ENCODE measurements at places on chromosomes 3 and 15.

GRCh38 chr3:104564045-104564643, 802.6 kb upstream of the ALCAM start:
- DNase-seq: no peak

GRCh38 chr15:91237445-91237844, 137.4 kb downstream of the SV2B start:
- no peak for DNase-seq

DNA sequence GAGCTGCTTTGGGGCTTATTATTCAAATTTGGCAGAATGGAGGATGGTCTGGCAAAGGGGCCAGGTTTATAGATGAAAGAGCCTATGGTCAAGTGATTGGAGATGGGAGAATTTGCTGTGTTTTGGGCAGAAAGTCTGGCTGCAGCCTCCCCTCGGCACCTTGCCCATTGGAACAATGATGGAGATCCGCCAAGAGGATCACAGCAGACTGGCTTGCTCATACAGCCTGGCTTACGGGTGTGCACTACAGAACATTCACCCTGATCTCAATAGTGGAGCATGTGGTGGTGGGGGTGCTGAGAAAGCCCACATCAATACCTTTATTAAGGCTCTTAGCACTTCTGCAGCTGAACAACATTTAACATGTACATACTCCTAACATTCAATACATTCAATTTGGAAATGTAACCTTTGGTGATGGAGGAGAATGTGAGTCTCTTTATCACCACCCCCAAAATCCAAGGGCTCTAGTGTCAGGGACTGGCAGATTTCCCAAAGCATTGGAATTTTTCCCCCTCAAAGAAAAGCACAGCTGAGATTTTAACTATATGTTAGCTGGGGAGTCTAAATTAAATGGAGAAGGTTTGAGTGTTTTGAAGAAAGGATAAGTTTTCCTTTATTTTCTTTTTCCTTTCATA, 118.4 kb upstream of the TMC3 start:
- peak; percentile 71 for DNase-seq

- DNase-seq: peak; percentile 58
Measured at GRCh38 chr15:55168350-55168974, 28.3 kb downstream of the RSL24D1 start.

DNA sequence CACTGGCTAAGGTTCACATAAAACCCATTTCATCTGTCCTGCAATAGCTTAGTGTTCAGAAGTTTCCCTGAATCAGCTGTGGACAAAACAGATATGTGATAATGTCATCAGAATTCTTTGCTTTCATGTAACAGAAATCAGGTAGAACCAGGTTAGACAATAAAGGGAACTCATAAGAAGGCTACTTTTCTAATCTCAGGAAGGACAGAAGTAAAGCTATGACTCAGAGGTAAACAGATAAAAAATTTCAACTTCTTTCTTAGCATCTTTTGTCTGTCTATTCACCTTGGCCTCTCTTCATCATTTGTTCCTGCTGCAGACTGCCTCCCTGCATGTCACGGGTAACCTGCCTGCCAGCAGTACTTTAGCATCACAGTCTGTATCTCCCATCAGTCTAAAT, 643.1 kb downstream of the MECOM start:
- DNase-seq: no peak

DNA sequence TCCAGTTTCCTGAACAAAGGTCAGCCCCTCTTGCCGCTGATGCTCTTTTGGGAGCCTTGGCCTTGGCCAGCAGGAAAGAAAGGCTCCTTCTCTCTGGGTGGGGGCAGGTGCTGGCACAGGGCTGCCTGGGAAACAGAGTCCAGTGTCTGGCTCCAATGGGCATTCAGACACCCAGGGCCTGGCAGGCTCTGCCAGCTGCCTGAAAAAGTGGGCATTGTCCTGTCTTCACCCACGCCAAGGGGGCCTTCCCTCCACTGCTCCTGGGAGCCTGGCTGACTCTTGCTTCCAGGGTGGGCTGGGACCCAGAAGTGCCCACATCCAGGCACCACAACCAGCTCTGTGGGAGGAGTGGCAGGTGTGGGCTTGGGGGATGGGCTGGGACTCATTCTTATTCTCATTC, 62.7 kb downstream of the RHCG start:
- DNase-seq: no peak

DNA sequence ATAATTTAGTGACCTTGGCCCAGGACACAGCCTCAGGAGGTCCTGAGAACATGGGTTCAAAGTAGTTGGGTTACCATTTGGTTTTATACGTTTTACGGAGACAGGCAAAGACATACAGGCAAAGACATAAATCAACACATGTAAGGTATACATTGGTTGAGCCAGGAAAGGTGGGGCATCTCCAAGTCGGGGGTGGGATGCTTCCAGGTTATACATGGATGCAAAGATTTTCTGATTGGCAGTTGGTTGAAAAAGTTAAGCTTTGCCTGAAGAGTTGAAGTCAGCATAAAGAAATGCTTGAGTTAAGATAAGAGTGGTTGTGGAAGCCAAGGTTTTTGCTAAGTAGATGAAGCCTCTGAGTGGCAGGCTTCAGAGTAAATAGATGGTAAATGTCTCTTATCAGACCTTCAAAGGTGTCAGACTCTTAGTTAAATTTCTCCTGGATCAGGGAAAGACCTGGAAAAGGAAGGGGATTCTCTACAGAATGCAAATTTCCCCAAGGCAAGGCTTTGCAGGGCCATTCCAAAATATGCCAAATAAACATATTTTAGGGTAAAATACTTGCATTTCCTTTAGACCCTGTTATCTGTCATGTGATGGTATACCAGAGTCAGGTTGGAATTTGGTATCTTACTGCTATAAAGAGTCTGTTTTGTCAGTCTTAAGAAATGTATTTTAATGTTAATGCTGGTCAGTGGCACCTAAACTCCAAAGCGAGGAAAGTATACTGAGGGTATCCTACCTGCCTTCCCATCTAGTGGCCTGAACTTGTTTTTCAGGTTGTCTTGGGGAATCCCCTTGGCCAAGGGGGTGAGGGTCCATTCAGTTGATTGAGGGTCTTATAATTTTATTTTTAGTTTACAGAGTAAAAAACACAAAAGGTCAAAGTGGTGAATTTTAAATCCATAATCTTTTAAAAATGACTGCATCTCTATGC, 8.2 kb upstream of the PDHB start:
- DNase-seq: no peak

GRCh38 chr3:32354362-32354778, 37.3 kb upstream of the CMTM7 start:
- no peak for DNase-seq

DNA sequence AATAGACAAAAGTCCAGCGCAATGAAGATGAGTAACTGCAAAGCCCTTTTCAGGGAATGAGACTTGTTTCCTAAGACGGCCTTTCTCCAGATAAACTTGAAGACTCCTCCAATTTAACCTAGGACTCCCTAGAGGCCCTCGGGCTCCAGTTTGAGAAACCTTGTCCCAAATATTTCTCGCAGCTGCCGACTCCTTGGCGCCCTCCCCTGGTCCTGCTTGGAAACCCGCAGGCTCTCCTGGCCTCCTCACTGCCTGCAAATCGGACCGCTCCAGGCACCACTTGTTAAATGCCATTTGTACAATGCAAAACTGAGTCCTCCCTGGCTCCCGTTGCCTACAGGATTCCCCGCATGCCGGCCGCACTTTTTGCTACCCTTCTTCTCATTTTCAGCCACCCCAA, 36.8 kb downstream of the MUC4 start:
- DNase-seq: peak; percentile 67

DNA sequence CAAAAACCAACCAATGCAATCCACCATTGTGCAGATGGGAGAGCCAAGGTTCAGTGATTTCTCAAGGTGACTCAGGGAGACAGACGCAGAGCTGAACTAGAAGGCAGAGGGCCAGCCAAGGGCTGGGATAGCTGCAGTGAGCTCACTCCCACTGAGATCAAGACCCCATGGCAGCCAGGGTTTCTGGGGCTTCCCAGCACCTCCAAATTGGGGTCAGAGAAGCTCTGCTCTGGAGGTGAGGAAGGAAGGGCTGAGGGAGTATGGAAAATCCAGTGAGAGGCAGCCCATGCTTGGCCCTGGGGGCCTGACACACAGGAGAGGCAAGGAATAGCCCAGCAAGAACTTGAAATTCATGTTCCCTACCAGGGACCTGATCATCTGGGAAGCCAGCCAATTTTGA, 61.0 kb downstream of the ISG20 start:
- no peak for DNase-seq

- DNase-seq: no peak
Measured at GRCh38 chr15:82106679-82107078, 60.9 kb upstream of the MEX3B start.

DNA sequence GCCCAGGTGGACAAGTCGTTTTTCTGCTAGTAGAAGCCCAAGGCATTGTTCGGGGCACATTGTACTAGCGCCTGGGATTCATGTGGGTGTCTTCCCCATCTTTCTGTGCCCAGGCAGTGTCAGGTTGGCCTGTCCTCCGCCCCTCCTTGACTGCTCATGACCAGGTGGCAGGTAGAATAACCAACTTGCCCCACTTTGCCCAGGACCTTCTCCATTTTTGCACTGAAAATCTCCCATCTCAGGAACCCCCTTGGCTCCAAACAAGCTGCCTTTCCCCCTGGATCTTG, 33.9 kb downstream of the PLA2G4D start:
- DNase-seq: no peak

- DNase-seq: no peak
Measured at GRCh38 chr15:73082812-73083211, 30.5 kb downstream of the NEO1 start.

DNA sequence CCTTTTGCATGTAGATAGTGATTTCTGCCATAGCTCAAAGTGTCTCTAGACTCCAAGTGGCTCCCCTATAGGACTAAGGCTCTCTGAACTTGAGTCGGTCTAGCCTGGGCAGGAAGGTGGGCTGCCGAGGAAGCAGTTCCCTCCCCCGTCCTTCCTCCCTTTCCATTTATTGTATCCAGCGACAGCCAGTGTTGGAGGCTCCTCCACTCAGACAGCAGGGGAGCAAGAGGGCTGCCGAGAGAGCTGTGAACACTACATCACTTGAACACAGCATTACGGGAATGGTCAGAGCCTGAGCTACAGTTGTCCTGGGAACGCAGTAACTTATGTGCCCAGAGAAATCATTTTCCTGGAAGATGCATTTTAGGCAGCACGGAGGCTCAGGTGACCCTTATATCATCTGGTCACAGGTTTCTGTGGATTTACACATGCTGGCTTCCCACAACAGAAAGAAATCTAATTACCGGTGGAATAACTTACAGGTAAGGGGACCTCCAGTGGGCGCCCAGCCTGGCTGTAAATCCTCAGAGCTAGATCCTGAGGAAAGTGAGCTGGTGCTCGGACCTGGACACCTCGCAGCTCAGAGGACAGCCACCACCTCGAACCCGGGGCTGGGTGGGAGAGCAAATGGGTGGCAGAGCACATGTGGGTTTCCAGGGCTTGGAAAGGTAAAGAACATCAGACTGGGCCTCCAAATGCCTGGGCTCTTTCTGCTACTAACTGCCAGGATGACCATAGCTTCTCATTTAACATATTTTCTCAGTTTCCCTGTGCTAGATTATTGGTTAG, 197.1 kb downstream of the UACA start:
- peak; percentile 32 for DNase-seq

- DNase-seq: no peak
Measured at GRCh38 chr15:69405110-69405509, 9.0 kb upstream of the KIF23 start.

- no peak for DNase-seq
Measured at GRCh38 chr3:152321955-152322377, 53.2 kb downstream of the MBNL1 start.

GRCh38 chr15:71180986-71181853, 65.9 kb downstream of the THSD4 start:
- DNase-seq: no peak

- DNase-seq: no peak
Measured at GRCh38 chr15:96412045-96412905, 81.8 kb downstream of the NR2F2 start.

GRCh38 chr3:173891272-173892100, 493.9 kb downstream of the NLGN1 start:
- DNase-seq: no peak

GRCh38 chr15:89837830-89838178, 23.2 kb upstream of the ANPEP start:
- DNase-seq: no peak

- no peak for DNase-seq
Measured at GRCh38 chr3:188220097-188220788, 66.3 kb downstream of the LPP start.

DNA sequence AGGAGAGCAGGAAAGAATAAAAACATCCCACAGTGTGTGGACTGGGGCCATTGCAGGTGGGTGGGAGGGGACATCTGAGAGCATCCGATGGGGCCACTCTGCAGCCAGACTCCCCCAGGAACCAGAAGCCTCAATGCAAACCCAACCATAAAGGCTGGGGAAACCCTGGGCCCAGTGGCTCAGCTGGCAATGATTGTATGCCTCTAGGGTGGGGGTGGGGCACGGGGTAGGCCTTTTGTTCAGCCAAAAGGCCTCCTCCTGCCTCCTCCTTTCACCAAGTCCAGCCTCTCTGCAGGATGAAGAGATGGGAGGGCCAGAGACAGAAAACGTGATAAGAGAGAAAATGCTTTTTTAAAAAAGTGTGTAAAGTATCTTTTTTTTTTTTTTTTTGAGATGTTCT, 45.5 kb upstream of the HERC1 start:
- DNase-seq: no peak

DNA sequence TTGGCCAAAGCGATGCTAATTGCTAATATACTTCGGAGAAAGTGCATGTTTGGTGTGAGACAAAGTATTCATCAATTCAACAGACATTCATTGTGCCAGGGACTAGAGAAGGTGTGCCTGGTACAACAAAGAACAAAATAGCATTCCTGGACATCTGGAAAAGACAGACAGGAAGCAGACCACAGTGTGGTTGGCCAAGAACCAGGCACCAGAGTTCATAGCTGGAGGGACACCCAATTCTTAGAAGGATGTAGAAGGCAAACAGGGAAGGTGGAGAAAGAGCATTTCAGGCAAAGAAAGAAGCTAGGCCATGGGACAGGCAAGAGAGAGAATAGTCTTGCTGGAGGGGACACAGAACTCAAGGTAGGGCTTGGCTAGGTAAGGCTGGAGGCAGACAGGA, 105.8 kb upstream of the ETV5 start:
- no peak for DNase-seq

- no peak for DNase-seq
Measured at GRCh38 chr3:163508206-163508605, 1570.1 kb downstream of the SI start.

GRCh38 chr3:35598804-35599203, 40.5 kb upstream of the ARPP21 start:
- DNase-seq: no peak

DNA sequence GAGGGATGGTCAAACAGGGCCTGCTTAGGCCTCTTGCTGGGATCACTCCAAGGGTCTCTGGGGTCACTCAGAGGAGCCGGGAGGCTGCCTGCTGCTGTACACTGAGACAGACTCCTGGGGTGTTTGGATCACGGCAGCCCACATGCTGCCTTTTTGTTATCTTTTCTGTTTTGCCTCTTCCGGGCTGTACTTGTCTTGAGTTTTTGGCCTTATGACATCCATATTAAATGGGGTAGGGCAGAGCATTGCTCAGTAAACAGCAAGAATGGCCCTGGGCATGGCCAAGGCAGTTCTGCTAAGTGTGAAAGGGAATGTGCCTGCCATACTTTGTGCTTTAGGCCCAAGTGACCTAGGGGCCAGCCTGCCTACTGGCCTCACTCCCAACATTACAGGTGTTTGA, 771 bp upstream of the ENTPD3 start:
- no peak for DNase-seq

All from hindlimb muscle (tissue), 1 donor.